NK-92 treated with Interleukin-12 subunit alpha and Interleukin-12 subunit beta, amount 100 ng/mL, for 24 hours (cell line): ENCODE measurements at places on chromosomes 6 and 20.

- no peak for DNase-seq
Observed at GRCh38 chr6:107787589-107787960, 36.5 kb downstream of the SCML4 start.

DNA sequence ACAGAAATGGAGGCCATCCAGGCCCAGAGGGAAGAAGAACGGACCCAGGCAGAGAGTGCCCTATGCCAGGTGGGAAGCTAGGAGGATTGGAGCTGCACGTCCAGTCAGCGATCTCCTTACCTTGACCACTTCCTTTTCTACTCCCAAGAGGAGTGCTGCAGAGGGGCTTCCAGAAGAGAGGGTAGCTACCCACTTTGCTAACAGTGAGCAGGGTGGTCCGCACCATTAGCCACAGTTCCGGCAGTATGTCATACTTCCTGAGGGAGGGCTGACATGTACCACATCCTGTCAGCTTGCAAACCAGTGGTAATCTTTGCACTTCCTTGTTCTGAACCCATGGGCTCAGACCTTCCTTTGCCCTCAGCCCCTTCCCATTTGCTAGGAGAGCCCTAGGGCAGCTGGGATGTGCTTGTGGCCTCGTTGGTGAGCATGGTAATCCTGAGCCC lies 35.4 kb downstream of the CEP250 start:
- peak; percentile 63 for DNase-seq

DNA sequence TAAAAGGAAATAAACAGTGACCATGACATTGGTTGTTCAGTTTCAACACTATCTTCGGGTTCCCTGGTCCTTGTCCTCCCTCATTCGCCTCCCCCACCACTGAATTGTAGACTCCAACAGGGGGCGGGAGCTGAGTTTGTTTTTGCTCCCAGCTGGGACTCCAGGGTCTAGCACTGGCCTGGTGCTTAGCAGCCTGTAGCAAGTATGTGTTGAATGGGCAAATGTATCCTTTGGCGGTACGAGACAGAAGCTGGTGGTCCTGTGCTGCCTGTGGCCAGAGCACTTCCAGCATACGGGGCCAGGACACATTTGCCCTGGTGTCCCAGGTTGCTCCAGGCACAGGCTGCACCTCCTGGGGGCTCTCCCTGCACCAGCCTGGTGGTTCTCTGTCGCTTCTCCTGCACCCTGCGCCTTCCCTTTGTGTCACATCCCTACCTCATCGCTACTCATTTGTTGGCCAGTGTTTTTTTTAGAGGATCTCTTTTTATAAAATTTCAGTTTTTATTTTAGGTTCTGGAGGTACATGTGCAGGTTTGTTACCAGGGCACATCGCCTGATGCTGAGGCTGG lies 40.1 kb downstream of the PHACTR3 start:
- DNase-seq = no peak

DNA sequence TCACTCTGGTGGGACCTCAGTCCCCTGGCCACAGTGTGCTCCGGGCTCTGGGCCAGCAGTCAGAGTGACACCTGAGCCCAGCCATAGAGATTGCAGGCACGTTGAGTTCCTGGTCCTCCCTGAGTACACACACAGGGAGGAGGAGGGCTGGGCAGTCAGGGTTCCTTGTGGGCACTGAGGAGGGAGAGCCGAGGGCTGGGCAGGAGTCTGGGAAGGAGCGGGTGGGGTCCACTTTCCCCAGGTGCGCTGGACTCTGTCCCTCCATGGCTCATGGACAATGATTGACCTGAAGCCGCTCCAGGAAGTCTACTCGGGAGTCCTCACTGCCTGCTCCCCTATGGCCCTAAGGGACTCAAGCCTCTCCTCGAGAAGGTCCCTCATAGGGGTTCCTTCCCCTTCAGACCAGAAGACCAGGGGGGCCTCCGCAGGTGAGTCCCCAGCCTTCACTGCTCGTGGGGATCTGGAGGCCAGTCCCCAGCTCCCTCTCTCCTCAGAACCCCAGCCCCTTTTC lies 1.1 kb downstream of the SLC44A4 start:
- no peak for DNase-seq

DNA sequence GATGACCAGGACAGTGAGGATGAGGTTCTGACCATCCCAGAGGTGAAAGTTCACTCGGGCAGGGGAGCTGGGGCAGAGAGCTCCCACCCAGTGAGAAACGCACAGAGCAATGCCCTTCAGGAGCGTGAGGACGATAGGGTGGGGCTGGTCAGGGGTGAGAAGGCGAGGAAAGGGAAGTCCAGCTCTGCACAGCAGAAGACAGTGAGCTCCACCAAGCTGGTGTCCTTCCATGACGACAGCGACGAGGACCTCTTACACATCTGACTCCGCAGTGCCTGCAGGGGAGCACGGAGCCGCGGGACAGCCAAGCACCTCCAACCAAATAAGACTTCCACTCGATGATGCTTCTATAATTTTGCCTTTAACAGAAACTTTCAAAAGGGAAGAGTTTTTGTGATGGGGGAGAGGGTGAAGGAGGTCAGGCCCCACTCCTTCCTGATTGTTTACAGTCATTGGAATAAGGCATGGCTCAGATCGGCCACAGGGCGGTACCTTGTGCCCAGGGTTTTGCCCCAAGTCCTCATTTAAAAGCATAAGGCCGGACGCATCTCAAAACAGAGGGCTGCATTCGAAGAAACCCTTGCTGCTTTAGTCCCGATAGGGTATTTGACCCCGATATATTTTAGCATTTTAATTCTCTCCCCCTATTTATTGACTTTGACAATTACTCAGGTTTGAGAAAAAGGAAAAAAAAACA lies 16.6 kb upstream of the SLC22A1 start:
- DNase-seq = no peak

DNA sequence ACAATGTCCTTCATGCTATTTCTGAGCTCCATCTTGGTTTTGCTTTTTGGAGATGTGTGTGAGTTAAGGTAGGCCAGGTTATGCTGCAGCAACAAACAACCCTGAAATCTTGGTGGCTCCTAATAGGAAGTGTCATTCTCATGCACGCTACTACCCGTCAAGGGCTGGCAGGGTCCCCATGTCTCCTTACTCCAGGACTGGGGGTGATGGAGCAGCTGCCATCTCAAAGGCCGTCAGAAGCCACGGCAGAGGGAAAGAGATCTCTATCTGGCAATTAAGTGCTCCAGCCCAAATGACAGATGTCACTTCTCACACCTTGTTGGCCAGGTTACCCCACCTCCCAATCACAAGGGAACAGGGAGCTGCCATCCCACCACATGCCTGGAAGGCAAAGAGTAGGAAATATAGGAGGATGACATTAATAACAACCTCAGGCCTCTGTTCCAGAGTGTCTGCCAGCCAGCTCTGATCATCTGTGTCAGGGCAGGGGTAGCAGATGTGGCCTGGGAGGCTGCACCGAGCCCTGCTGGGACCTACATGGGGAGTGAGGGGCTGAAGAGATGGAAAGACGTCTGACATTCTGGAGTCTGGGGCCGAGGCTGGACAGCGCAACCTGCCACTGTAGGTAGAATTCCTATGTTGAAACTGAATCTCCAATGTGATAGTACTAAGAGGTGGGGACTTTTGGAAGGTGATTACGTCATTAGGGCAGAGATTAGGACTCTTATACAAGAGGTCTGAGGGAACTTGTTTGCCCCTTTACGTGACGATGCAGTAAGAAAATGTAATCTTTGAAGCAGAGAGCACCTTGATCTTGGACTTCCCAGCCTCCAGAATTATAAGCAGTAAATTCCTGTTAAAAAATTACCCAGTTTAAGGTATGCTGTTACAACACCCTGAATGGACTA lies 4.8 kb upstream of the SDCBP2 start:
- DNase-seq = no peak

DNA sequence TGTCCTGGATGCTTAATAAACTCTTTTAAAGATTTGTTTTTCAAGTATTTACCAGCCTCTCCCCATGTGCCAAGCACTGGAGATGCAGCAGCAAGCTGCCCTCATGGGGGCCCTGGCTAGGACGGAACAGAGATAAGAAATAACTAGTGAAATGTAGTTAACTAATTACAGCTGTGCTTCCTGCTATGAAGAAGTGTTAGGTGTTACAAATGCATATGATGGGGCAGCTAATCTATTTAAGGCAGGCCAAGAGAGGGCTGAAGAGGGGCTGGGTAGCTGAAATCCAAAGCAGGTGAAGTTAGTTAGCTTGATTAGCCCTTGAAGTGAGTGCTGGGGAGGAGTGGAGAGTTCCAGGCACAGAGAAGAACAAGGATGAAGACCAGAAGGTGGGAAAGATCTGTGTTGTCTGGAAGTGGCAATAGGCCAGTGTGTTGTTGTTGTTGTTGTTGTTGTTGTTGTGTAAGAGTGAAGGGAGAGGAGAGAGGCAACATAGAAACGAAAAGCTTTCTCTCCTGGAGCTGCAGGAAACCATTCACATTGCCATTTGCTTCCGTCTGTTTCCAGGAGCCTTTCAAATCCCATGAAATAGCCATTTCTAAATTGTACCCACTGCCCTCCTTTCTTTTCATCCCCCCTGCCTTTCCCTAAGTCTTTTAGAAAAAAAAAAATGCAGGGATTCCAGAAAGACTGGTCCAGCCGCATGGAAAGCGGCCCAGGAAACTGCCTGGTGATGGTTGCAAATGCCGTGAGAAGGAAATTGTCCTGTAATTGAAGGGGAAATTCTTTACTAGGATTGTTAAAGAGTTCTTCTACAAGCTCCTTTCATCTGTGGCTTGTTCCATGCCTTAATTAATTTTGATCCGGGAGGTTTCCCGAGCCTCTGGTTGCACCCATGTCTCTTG lies 119.6 kb downstream of the TFAP2C start:
- DNase-seq = no peak

DNA sequence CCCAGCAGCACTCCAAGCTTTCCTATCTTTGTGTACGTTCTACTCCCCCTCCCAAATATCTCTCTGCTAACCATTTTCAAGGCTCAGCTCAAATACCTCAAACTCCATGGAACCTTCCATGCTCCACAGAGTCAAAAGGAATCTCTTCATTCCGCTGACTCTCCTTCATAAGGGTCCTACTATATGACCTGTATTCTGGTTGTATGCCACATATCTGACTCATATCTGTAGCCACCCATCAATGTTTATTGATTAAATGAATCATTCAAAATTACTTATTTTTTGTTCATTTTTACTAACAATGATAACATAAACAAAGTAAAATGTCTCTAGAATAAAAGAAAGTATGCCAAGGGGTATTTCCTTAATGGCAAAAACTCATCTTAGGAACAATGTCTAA lies 123.2 kb downstream of the ARHGAP18 start:
- DNase-seq = no peak

GRCh38 chr20:14142171-14142570 lies 146.9 kb downstream of the MACROD2 start:
- no peak for DNase-seq

DNA sequence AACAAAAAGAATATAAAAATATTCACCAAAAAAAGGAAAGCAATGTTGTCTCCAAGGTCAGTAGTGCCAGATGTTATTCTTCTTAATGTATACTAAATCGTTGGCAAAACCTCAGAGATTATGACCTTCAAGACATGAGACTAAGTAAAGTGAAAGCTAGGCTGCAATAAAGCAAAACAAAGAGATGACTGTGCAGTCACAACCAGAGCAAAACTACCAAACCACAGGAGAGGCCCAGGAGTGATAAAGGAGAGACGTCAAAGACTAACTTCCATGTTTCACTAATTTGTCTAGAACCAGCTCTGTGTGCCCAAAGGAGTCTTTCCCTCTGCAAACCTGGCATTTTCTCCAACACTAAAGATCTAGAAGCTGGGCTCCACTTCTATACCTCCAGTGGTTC lies 155.9 kb upstream of the POU3F2 start:
- DNase-seq = no peak

GRCh38 chr20:62733526-62733842 lies 24.8 kb downstream of the NTSR1 start:
- no peak for DNase-seq

DNA sequence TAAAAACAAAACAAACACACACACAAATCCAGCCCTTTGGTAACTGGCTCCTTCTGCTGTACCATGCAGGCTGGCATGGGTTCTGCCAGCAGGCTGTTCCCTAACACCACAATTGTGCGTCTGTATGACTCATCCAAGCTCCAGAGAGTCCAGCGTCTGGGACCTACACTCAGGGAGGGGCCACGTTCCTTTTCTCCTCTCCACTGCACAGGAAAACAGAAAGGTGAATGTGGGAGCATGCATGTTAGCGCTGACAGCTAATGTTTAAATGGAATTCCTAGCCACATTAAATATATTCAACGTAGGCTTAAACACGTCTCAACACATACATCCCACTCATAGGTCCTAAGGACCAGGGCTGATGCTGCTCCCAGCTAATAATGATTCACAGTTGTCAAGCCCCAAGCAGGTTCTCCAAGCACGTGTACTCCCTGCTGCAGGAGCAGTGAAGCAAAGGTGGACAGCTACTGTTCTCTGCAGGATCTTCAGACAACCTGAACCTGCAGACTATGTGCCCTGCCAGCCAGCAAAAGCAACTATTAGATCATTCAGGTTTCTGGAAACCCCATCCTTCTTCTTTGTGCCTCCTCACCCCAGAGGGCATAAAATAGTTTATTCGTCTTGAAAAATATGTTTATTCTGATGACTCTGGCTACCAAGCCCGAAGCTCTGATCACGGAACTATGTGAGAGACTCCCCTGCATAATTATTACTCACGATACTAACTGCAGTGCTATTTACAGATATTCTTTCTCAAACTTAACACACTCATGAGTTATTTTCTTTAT lies 20.9 kb downstream of the MAP1LC3A start:
- DNase-seq = no peak

DNA sequence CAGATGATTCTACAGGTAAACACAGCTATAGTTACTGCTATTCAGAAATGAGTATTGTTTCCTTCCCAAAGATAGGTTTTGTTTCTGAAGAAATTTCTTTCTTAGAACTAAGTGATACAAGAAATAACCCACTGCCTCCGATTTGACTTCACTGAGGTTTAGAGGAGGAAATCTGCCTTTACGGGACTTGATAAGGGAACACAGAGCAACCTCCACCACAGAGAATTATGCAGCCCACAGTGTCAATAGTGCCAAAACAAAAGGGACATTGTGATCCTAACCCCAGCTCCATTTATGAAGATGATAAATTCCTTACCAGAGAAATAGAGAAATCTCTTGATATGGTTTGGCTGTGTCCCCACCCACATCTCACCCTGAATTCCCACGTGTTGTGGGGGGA lies 164.6 kb downstream of the ZNF217 start:
- DNase-seq = no peak

DNA sequence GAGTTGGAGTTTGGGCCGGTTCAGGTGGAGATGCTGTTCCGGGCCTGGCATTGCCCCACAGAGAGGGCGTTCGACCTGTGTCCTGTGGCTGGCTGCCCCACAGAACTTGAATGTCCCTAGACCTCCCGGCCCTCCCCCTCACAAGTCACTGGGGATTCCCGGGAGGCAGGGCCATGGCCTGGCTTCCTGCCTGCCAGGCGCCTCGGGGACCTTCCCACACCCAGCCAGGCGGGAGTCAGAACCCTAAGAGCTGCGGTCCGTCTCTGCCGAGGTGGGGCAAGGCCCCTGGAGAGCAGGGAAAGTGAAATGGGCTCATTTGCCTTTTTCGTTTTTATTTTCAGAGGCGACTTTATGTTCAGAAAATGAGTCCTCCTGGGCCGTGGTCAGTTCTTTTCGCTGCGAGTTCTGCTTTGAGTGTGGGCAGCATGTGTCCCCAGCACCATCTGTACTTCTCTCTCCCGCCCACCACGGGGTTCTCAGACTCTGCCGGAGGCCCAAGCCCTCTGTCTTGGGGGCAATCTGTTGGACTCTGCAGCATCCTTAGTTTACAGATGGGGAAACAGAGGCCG lies 8.5 kb downstream of the RBM38 start:
- DNase-seq = no peak

- DNase-seq = no peak
Observed at GRCh38 chr6:169746556-169746955, 4.8 kb downstream of the DYNLT2 start.

- no peak for DNase-seq
Observed at GRCh38 chr6:118102401-118102800, 195.3 kb downstream of the SLC35F1 start.

- DNase-seq = no peak
Observed at GRCh38 chr6:16698162-16698533, 63.1 kb downstream of the ATXN1 start.
